ENCODE measurements at places on chromosomes 1 and 21. TPM values are rescaled to one million over a fixed set of nuclear protein-coding genes. Genes with fewer than 3 reads are reported as not detected.

- no peak for DNase-seq
Observed at GRCh38 chr1:75373542-75374159, 237.3 kb downstream of the SLC44A5 start.

DNA sequence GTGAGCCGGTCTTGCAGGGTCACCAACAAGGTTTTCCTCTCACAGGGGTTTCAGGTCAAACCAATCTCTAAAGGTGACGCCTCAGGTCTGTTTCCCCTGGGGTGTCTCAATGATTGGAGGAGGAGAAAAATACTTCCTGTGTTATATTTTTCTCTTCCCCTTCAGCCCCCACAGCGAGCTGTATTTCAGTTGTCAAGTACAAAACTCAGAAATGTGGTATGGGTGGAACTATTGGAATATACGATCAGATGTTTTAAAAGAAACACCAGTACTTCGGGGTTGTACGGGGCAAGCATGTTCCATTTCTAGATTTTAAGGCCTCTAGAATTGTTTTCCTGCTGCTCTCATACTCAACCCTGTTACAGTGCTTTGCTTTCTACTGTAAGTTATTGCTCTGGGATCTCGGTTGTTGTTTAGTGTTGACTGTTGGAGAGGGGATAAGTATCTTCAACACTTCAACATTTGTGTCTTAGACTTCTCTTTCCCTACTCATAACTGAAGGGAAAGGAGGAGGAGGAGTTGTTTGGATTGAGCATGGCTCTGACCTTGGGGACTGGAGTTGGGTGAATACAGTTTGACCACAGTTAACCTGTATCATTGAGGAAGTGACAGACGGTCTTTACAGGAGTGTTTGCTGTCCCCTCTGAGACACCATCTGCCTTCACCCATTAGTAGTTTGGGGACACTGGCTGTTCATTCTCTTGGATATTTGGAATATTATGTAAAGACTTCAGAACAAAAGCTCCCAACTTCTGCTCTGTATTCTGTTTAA is 2.0 kb downstream of the MAPKAPK2 start:
- no peak for DNase-seq

DNA sequence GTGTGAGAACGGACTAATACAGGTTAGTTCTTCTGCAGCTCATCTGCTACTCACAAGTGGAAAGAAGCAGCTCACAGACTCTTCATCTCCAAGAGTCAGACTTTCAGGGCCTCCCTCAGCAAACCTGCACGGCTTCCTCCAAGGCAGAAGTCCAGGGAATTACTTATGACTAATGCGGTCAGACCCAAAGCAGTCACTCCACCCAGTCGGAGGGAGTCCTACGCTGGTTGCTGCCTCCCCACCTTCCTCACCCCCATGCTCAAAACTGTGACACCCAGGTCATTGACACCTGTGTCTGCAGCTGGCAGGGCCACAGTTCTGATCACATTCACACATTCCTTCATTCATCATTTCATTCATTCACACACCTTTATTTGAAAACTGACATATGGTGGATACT is 38.4 kb upstream of the PRDM2 start:
- no peak for DNase-seq

- DNase-seq = no peak
Observed at GRCh38 chr1:205595435-205595834, 36.4 kb downstream of the ELK4 start.

DNA sequence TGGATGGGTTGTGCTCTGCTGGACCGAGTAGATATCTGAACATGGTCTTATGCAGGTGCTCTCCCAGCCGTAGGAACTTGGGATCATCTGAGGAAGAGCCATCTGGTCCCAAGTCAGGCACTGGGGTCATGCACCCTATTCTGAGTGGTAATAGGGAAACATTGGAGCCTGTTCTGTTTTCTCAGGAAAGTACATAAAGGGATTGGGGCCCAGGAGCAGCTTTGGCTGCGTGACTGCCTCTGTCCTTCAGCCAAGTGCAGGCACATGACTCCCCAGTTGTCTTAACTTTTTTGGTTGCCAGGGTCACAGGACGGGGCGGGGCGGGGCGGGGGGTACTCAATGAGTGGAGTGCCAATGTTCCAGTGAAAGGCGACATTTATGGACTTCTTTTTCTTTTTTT is 11.5 kb downstream of the PFKFB2 start:
- DNase-seq = no peak

- DNase-seq = no peak
Observed at GRCh38 chr1:8182034-8182761, 135.7 kb upstream of the SLC45A1 start.

GRCh38 chr1:193581341-193581740 is 394.9 kb upstream of the B3GALT2 start:
- no peak for DNase-seq

Gene KRTAP6-3
- total RNA-seq = not detected

Gene GNPAT
- 40.5 TPM for total RNA-seq
